Activated naive CD4-positive, alpha-beta T cell treated with anti-CD3 and anti-CD28 coated beads, Interleukin-2, amount 10 ng/mL, durations not matched to agents 7 days and 5 days (primary cell): ENCODE measurements at places on chromosomes 16 and 17.

GRCh38 chr16:75130150-75130771 lies 13.7 kb upstream of the LDHD start:
- H3K36me3 ChIP-seq = no peaks in the 10 kb centered on the region
- peaks cover 8% of the 10 kb centered on the region for H3K4me1 ChIP-seq
- no peak for DNase-seq
- H3K27ac ChIP-seq = no peak overlapping the region
- H3K27me3 ChIP-seq = peaks cover 10% of the 10 kb centered on the region

DNA sequence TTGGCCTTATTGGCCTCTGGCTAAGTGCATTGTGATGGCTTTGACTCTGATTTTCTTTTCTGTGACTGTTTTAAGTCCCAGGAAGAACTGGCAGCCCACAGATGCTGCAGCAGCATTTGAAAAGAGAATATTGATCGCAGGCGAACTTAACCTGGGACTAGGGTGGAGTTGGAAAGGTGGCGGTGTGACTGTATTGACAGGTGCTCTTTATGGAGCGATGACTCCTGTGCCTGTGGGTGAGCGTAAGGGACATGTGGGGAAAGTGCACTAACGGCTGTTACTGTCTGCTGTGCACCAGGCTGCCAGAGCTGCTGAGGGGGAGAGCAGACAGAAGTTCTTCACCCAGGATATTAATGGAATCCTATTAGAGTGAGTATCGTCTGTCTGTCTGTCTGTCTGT lies 21.3 kb downstream of the UBN1 start:
- no peak for DNase-seq
- H3K27ac ChIP-seq = no peak overlapping the region
- H3K4me3 ChIP-seq = no peak overlapping the region
- H3K4me1 ChIP-seq = peaks cover 13% of the 10 kb centered on the region

DNA sequence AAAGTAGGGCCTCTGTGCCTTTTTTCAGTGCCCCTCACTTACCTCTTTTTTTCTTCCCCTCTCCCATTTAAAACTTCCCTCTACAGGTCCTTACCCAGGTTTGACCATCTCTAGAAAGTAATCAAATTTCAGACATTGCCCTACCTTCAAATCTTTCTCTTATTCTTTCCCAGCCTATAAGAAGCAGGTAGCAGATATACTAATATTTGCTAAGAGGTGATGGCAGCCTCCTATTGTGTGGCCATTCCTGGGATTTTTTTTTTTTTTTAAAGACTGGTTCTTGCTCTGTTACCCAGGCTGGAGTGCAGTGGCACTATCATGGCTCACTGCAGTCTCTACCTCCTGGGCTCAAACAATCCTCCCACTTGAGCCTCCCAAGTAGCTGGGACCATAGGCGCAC lies 111.1 kb upstream of the HAS3 start:
- no peaks in the 10 kb centered on the region for H3K27me3 ChIP-seq
- no peaks in the 10 kb centered on the region for H3K4me1 ChIP-seq
- no peak for DNase-seq
- peaks cover 17% of the 10 kb centered on the region for H3K36me3 ChIP-seq

- peaks cover 92% of the 10 kb centered on the region for H3K4me1 ChIP-seq
- H3K4me3 ChIP-seq = peak overlapping the region; percentile 74
- peaks cover 8% of the 10 kb centered on the region for H3K36me3 ChIP-seq
- DNase-seq = no peak
- H3K27me3 ChIP-seq = peaks cover 13% of the 10 kb centered on the region
- H3K27ac ChIP-seq = peak overlapping the region; percentile 97
Observed at GRCh38 chr17:40541873-40542557, 23.3 kb downstream of the CCR7 start.

- no peak overlapping the region for H3K27ac ChIP-seq
- DNase-seq = no peak
- H3K27me3 ChIP-seq = no peaks in the 10 kb centered on the region
- no peaks in the 10 kb centered on the region for H3K4me1 ChIP-seq
- H3K36me3 ChIP-seq = no peaks in the 10 kb centered on the region
- no peak overlapping the region for H3K4me3 ChIP-seq
Observed at GRCh38 chr16:87145181-87146176, 171.7 kb downstream of the C16orf95 start.
